RPMI8226 (cell line): ENCODE measurements at places on chromosomes 2 and 18.

GRCh38 chr2:45889620-45890370 lies 238.3 kb downstream of the PRKCE start:
- no peak for DNase-seq

- DNase-seq, result no peak
These were observed 82.0 kb downstream of the PMS1 start for GRCh38 chr2:189866296-189866695.

GRCh38 chr18:27983780-27984179 lies 193.2 kb downstream of the CDH2 start:
- DNase-seq, result no peak

GRCh38 chr18:13564579-13564978 lies 161.8 kb downstream of the FAM210A start:
- no peak for DNase-seq

DNA sequence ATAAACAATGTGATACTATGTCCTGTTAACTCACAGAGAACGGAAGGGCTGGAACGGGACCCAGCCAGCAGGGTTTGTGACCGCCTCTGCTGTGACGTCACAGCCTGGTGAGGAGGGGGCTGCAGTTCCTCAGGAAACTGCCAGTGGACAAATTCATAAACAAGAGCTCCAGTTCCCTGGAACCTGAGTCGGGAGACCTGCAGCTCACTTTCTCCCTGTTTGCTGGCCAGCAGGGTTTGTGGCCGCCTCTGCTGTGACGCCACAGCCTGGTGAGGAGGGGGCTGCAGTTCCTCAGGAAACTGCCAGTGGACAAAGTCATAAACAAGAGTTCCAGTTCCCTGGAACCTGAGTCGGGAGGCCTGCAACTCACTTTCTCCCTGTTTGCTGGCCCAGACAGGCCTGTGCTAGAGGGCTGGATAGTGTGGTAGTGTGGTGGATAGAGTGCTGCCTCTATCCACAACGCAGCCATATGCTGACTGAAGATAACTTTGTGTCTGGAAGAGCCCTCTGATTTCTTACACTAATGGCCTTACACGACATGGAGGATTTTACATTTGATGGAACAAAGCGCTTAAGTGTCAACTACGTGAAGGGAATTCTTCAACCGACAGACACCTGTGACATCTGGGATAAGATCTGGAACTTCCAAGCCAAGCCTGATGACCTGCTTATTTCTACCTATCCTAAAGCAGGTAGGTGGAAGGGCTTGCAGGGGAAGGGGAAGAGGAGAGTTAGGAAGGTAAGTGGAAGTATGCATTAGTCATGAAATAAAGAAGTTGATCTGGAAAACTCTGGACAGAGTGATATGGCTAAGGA lies at the start of gene SULT1C4:
Gene SULT1C4, plus strand, starts transcription at position 140 of the 816 bp plus-strand sequence. Its CDS starts 384 bp downstream, at position 524.
- no peak for DNase-seq

GRCh38 chr2:206993396-206993911 lies 54.1 kb downstream of the CPO start:
- no peak for DNase-seq

GRCh38 chr18:9557250-9557943 lies 57.0 kb downstream of the PPP4R1 start:
- DNase-seq, result no peak

GRCh38 chr2:176926453-176926852 lies 286.1 kb upstream of the HNRNPA3 start:
- DNase-seq, result no peak

GRCh38 chr18:4987452-4988405 lies 209.3 kb downstream of the AKAIN1 start:
- no peak for DNase-seq

GRCh38 chr18:69968039-69968438 lies 20.4 kb upstream of the CD226 start:
- no peak for DNase-seq

DNA sequence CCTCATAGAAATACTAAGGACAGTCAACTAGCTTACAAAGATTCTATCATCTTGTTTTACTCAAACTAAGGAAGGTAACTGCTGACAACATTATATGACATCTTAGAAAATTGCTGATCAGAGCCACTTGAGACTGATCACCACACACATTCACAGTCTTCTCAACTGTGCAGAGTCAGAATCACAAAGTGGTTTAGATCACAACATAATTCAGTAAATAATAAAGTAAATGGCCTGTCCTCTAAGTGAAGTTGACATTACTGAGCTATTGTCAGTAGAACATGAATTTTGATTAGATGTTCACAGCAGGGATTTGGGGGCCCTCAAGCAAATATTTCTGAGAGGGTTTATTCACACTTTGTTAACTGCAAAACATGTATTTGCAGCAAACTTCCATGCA lies 28.5 kb downstream of the NOL4 start:
- DNase-seq, result no peak
